D341Med (cell line): ENCODE measurements at places on chromosomes 2 and 18.

GRCh38 chr2:121197369-121198091 is 87.5 kb downstream of the TFCP2L1 start:
- DNase-seq: no peak

- DNase-seq: peak; percentile 46
Measured at GRCh38 chr2:37782721-37783371, 111.4 kb upstream of the CDC42EP3 start.

DNA sequence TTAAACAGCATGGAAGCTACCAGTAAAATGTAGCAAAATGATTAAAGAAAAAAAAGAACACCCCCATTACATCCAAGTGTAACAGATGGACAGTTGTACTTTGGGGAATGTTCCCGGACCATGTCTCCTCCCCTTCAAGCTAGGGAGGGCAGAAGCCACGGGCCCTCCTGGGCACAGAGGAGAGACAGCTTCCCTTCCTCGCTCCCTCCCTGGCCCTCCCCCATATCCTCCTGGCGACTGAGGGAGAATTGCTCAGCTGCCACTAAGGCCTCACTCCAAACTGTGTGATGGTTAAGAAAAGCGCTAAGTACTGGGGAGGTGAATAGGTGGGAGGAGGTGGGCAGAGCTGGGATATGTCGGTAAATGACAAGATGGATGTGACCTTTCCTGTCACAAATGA is 358.0 kb downstream of the HRH4 start:
- DNase-seq: no peak

GRCh38 chr18:9330419-9330818 is 4.2 kb upstream of the TWSG1 start:
- no peak for DNase-seq

GRCh38 chr2:25822190-25823117 is 55.8 kb downstream of the ASXL2 start:
- no peak for DNase-seq

- DNase-seq: peak; percentile 68
Measured at GRCh38 chr2:112138159-112139032, at the start of gene FBLN7. FBLN7 (plus strand) TSS chr2:112138385; CDS start chr2:112138656, 271 bp downstream.

DNA sequence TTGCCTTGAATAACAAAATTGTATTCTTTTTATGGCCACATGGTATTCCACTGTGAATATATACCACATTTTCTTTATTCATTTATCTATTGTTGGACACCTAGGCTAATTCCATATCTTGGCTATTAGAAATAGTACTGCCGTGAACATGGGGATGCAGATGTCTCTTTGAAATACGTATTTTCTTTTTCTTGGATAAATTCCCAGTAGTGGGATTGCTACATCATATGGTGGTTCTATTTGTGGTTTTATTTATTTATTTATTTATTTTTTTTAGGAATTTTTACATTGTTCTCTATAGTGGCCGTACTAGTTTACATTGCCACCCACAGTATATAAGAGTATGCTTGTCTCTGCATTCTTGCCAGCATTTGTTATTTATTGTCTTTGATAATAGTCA is 679.8 kb upstream of the NRXN1 start:
- no peak for DNase-seq

- DNase-seq: no peak
Measured at GRCh38 chr18:6281874-6282273, 132.8 kb downstream of the L3MBTL4 start.

DNA sequence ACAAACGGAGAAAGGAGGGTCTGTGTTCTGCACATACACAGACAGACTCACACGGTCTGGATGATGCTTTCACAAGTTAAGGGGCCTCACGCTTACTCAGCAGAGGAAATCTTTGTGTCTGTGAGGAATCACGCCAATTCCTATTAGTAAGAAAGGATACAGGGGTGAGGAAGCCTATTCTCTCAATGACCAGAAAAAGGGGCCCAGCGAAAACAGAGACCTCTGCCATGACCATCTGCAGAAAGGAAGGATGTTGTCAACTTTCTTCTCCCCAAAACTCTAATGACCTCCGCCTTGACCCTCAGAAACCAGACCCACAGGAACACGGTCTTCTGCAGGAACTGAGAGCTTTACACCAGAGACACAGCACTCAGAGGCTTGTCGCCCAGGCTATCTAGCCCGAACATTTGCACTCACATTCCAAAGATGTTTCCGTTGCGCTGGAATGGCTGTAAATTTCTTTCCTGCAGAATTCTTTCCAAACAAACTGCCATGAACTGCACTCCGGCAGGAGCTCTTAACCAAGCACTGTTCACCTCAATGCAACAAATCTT is 186.3 kb downstream of the TCF4 start:
- DNase-seq: no peak

- DNase-seq: no peak
Measured at GRCh38 chr18:69956665-69957620, 9.3 kb upstream of the CD226 start.

- no peak for DNase-seq
Measured at GRCh38 chr2:104758199-104758620, 95.7 kb upstream of the POU3F3 start.

DNA sequence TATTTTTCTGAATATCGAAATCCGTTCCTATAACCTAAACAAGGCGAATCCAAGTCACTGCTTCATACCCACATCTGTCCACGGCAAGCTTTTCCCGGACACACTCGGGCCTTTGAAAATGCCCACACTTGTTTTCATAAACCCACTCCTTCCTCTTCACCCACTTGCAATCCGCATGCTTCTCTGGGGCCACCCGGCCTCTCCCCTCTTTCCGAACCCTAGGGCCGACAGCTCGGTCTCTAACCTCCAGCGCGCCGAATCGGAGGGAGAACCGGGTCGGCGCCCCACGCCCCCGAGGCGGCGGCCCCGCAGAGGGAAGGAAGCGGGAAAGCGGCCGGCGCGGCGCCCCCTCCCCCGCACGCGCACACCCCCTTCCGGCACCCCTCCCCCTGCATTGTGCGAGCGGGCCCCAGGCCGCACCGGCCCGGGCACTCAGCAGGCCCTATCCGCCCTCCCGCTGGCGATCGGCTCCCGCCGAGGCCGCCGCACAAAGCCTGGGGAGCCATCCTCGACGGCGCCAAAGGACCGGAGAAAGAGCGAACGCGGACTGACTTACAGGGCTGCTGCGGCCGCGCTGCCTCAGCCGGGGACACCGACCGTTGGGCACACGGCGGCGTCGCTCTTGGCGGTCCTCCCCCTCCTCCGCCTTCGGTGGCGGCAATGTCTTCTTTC is 467 bp downstream of the PUM2 start:
- DNase-seq: peak; percentile 78

DNA sequence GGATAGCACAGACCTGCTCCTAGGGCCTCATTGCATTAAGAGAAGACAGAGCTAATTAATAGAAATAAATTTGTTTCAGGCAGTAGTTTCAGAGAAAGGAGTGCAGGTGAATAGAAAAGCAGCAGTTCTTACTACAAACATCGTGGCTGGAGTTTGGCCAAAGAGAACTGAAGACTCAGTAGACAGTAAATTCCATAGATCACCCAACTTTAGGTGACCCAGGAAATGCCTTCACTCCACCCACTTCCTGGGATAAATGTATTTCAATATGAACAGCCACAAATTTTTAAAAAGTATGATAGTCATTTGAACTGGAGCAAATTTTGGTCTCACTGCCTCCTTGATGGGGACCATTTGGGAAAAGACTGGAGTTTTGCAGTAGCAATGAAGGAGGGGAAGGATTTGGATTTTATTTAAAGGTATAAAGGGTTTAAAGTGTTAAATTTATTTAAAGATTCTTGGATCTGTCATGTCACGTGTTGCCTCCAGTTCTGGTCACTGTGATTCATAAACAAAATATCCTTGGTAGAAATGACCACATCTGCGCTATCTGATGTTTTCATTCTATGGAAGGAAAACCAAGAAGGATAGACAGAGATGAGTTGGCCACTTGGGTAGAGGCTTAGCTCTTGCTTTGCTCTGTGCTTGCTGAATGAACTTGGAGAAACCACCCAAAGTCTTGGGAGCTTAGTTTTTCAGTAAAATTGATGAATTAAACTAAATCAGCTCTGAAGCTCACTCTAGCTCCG is 390.2 kb downstream of the THSD7B start:
- no peak for DNase-seq

- no peak for DNase-seq
Measured at GRCh38 chr2:154640000-154640399, 58.5 kb upstream of the KCNJ3 start.

DNA sequence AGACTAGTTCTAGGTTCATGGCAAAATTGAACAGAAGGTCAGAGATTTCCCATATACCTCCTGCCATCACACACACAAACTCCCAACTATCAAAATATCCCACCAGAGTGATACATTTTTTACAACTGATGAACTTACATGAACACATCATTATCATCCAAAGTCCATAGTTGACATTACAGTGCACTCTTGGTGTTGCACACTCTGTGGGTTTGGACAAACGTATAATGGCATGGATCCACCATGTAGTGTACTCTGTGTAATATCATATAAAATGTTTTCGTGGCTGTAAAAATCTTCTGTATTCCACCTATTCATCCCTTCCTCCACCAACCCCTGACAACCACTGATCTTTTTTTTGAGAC is 25.9 kb upstream of the STAM2 start:
- DNase-seq: no peak

GRCh38 chr2:178523596-178524134 is 43.4 kb downstream of the PLEKHA3 start:
- DNase-seq: no peak

GRCh38 chr2:15736396-15737180 is 144.9 kb downstream of the DDX1 start:
- no peak for DNase-seq

GRCh38 chr2:67752969-67753368 is 309.8 kb downstream of the C1D start:
- no peak for DNase-seq

DNA sequence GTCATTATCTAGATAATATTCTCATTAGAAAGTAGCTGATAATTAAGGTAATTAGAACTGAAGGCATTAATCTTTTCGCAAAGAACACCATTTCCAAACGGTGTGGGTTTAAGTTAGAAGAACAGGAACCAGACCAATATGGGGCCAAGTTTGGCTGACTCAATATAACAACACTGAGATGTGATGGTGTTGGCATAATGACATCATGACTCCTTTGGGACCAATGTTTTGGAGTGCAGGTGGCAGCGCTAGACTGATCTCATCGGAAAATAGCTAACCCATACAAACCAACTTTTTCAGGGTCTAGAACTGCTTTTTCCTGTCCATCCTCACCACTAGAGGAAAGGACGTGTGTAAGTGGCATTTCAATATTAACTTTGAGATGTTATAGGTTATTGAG is 1171.7 kb upstream of the ZEB2 start:
- DNase-seq: no peak

DNA sequence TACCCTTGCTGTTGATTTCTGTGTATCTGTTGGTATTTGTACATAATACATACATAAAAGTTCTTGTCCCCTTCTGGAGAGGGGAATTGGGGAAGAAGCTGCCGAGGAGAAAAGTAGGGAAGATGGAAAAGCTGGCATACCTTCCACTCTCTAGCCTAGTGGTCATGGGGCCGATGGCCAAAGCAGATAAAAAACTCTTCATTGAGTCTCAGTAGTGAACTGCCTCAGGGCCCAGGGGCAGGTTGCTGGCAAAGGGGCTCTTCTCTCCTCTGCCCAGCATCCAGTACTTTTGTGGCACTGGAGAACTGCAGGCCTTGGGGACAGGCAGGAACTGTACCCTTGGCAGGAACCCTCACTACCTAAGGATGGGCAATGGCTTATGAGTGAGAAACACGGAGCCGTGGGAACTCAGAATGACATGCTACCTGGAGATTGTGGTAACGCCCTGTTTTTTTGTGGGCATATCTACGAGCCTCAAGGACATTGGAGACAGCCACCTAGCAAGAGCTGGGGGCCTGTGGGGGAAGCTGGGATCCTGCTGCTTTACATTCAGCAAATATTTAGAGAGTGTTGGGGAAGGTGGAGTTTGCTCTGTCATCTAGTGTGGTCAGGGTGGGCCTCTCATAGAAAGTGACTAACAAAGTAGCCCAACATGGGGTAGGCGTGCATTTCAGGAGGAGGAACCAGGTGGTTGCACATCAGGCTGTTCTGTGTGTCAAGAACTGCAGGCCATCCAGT is 22.6 kb upstream of the ITGB6 start:
- no peak for DNase-seq

DNA sequence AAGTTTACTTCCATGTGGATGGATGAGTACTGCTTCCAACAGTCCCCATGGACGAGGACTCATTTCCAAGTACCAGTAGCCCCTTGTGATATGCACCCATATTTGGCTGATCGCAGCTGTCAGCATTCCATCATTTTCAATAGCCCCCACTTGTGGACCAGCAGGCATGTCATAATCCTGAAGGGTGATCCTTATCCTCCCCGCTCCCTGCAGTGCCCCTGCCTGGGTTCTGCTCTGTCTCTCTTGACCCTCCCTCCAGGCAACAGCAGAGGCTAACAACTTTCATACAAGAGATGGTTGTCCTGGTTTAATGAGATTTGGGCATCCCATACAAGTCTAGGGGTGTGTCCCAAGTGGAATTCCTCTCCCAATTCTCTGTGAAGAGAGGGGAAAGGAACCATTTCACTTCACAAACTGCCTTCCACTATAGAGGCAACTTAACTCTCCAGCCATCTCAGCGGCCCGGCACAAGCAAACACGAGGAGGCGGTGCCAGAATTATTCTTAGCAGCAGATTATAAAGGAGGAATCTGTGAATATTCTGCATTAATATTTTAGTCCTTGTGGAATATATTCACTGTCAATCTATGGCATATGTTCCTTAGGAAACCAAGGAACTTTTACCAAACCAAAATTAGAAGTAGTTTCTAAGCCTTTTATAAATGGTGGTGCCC is 110.7 kb downstream of the RTN4 start:
- DNase-seq: no peak

GRCh38 chr2:42249284-42249683 is 80.1 kb downstream of the EML4 start:
- no peak for DNase-seq

- DNase-seq: no peak
Measured at GRCh38 chr18:76370686-76371085, 124.4 kb downstream of the ZNF516 start.
